Activated CD8-positive, alpha-beta memory T cell treated with anti-CD3 and anti-CD28 coated beads for 1 hour (primary cell): ENCODE measurements at places on chromosomes 1 and 21.

DNA sequence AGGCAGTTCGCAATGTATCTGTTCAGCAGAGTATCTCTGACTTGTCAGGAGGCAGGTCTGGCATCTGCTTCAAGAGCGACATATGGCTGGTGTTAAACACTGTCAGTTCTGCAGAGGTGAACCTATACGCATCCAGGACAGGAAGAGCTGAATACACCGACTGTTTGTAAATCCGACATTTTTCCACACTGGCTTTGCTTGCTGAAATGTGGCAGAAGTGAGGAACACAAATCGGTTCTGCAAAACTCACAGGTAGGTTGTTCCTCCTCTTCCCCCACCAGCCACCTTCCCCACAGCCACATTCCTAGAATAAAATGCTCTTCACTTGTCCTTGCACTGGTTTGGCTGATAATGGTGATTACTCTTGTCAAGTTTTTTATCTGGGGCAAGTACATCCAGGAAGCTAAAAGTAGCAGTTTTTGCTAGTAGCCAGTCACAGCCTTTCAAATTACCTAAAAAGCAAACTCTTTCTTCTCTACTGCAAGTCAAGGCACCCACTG lies 289.2 kb downstream of the GRIK1 start:
- no peak for DNase-seq

DNA sequence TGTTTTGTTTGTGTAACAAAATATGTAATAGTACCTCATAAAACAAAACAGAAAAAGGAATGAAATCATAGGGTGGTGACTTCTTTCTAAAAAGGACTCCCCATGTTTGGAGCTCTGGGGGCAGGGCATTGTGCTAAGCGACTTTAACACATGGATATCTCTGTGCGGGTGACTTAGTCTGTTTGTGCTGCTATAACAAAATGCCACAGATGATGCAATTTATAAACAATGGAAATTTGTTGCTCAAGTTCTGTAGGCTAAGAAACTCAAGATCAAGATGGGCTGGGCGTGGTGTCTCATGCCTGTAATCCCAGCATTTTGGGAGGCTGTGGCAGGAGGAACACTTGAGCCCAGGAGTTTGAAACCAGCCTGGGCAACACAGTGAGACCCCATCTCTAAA lies 85.4 kb upstream of the SIM2 start:
- no peak for DNase-seq

GRCh38 chr1:228818928-228819630 lies 83.8 kb downstream of the RHOU start:
- DNase-seq, result no peak

DNA sequence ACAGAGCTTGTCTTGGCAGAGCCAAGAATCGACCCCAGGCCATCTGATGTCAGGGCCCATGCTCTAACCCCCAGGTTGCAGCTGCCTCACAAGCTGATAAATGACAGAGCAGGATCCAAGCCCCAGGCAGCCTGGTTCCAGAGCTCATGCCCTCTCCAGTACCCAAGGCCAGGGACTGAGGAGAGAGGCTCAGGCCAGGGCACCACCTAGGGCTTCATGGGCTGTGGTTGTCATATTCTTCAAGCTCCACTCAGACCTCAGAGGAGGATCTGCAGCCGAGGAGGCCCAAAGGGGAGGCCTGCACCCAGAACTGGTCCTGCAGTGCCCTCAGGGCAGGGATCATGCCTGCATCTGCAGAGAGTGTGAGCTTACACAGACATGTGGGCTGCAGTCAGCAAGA lies 301.1 kb downstream of the MATN1 start:
- DNase-seq, result no peak
